ENCODE measurements at places on chromosomes 1 and 21.

- DNase-seq = no peak
Observed at GRCh38 chr1:10177876-10178275, 32.5 kb upstream of the KIF1B start.

- DNase-seq = no peak
Observed at GRCh38 chr21:41578716-41579115, 70.8 kb upstream of the TMPRSS2 start.

DNA sequence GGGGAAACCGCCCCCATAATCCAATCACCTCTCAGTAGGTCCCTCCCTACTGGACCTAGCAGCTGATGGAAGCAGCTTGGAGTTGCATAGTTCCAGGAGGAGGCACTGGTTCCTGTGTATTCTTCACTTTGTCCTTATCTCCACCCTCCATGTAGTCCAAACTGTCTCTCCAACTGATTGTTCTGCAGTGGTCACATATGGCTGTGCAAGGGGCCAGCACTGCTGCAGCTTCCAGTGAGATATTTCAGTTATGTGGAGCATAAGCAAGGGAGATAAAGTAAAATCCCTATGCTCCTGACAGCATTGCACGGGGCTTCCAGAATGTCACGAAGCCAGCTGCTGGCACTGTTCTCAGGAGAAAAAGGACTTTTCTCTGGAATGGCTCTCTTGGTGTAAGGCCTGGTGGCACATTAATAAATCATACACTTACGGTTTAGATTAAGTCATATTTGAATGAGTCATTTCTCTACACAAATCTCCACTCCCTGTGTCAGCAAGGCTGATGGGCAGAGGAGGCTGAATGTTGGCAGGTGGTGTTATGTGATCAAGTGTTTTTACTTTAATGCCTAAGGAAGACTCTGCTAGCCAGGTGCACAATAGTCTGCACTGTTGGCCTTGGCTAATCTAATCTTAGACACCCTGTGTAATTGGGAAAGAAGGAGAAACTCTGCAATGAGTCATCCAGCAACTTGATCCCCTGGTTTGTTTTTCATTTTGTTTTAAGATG lies 93.4 kb downstream of the KCNK1 start:
- no peak for DNase-seq

DNA sequence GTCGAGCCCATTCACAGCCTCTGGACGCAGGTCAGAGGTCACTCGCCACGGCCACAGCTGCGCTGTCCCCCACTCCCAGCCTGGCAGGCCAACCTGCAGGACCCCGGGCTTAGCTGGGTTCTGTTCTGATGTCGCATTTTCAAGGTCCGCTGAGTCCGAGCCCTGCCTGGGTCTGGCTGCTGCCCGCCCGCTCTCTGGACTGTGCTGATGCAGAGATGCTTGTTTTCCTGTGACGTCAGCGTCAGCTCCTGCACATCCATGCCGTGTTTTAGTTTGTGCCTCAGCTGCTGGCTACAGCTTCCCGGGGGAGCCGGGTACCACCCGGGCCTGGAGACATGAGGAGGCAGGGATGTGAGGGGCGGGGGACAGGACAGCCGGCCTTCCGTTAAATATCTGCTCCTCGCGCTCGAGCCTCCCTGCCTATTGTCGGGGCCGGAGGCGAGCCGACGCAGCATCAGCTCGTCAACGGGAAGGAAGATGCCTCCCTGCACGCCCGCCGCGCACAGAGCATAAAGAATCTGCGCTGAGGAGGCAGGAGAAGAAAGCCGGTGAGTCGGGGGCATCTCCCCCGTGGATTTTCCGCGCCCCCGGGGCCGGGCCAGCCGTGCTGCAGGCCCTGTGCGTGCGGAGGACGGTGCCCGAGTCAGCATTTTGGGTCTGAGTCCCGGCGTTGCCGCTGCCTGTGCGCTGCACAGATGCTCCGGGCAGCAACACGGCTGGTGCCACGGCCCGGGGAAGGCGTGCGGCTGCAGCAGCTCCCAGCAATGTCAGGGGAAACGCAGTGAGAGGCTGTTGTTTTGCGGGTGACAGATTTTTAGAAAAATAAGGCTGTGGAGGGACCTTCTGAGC lies 23.4 kb downstream of the PRKCZ start:
- no peak for DNase-seq

- no peak for DNase-seq
Observed at GRCh38 chr1:29271724-29272123, 35.4 kb downstream of the PTPRU start.

DNA sequence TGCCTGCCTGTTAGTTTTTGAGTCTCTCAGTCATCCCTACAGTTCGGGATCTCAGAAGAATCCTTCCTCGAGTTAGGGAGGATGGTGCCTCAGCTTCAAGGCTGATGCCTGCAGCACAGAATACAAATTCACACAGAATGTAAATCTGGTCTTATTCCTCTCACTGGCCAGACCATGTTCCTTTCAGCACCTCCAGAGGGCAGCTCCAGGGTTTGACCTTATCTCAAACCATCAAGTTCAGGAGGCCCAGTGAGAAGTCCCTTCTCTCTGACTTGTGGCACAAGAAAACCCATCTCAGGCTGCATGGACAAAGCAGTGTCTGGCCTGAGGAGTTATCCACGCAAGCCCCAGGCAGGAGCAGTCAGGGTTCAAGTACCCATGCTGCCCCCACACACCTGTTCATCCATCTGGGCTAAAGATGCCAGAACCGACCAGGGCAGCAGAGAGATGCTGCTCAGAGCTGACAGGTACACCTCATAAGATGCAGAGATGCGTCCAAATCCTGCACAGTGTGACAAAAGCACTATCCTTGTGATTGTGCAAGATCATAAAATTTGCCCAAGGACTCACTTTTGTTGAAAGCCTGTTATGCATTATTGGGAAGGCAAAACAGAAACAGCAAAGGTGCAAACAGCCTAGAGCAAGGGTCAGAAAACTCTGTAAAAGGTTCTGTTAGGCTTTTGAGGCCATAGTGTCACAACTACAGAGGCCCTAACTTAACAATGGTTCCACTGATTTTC lies 49.8 kb downstream of the BCAR3 start:
- DNase-seq = no peak

- no peak for DNase-seq
Observed at GRCh38 chr21:14270631-14271030, 54.7 kb downstream of the RBM11 start.

DNA sequence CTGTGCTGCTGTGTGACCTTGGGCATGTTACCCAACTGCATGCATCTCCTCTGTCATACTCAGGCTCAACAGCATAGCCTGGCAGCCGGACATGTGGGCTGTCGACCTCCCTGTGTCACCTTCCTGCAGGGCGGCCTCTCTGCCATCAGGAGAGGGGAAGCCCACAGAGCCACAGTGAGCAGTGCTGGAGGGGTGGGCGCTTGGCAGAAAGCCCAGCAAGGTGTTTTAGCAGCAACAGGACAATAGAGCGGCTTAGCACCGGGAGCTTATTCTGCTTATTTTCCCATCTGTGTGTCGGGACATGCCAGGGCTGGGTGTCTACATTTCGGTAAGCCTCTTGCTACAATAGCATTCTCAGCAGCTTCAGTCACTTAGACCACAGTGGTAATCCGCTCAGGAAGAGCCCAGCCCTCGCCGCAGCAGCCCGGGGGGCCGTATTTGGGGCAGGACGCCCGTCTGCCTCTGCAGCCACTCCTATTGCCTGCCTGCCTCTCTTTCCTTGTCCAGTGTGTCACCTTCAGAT lies 22.8 kb upstream of the CDK18 start:
- no peak for DNase-seq

- no peak for DNase-seq
Observed at GRCh38 chr1:206089341-206089740, 27.8 kb downstream of the AVPR1B start.

- no peak for DNase-seq
Observed at GRCh38 chr1:93005252-93005598, 44.0 kb upstream of the DIPK1A start.

- no peak for DNase-seq
Observed at GRCh38 chr1:59752556-59753414, 62.0 kb upstream of the HOOK1 start.

DNA sequence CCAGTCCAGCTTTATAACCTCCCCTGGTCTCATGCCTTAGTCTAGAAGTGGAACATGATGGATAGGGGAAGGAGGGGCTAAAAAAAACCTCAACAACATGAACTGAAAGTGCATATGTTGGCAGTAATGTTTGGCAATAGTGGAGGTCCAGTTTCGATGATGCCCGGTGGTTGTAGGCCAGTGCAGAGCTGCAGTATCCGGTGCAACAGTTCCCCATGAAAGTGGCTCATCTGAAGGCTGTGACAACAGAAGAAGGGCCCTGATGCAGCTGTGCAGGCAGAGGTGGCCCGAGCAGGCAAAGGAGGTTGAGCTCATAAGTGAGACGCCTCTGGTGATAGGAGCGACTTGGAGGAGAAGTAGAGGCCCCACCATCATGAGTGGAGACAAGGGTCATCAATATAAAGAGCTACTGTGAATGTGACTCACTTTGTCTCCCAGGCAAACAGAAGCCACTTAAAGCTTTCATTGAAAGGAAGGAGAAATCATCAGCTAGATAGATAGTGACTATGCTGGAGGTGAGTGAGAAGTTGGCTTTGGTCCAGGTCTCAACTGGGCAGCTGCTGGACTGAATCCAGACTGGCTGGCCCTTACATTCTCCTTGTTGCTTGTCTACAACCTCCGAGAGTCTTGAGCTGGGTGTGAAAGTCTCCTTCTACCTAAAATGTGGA lies 10.2 kb upstream of the CREG1 start:
- no peak for DNase-seq

- no peak for DNase-seq
Observed at GRCh38 chr1:214362188-214362882, 81.4 kb downstream of the SMYD2 start.

All from stimulated activated CD4-positive, alpha-beta T cell treated with anti-CD3 and anti-CD28 coated beads, Interleukin-1b, Interleukin-23, amount 100 ng/mL, for 4 hours (primary cell).